ENCODE measurements at places on chromosomes 6 and 20.

GRCh38 chr6:169895000-169895759 is 143.8 kb downstream of the ERMARD start:
- no peak for DNase-seq

GRCh38 chr6:149445573-149445972 is 39.2 kb downstream of the ZC3H12D start:
- DNase-seq: no peak

GRCh38 chr6:3741477-3741871 is 10.0 kb downstream of the PXDC1 start:
- DNase-seq: no peak

DNA sequence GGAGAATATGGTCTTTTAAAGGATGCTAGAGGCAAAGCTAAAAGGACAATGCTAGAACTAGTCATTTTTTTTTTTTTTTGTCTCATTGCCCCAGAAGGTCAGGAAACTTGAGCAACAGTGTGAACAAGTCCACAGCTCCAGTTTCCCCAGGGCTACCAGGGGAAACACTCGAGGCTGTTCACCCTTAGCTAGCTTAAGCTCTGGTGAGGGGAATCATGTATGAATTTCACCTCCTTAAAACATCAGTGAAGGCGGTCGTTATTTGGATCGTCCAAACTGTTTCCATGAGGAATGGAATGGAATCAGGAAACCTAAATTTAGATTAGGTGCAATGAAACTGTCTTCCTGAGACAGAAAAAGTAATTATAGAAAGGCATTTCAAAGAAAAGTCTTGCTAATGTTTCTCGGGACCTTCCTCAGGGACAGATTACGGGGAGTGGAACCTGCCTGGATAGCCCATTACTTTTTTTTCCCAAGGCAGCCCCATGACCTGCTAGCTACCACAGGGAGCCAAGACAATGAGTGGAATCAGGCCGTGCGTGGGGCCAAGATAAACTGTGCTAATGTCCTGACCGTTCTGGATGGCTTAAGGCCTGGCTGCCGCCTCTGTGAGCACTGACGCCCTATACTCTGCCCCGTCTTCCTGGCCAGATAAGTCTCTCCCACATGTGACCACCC is 164.8 kb upstream of the SGK1 start:
- DNase-seq: no peak

GRCh38 chr6:47360388-47360787 is 50.7 kb upstream of the TNFRSF21 start:
- DNase-seq: no peak

DNA sequence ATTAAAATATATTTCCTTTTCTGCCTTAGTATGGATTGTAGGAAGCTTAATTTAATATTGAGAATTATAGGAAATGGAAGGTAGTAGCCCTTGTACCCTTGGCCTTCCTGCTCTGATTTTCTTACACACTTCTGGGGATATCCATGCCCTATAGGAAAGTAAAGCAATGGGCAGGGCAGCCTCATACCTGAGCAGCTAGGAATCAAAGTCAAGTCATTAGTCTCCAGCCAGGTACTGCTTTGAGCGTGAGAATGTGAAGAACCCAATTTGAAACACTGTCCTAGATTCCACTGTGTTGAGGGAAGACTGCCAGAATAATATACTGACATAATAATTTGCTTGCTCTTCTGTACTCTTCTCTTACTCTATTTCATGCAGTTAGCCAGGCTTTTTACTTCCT is 51.0 kb upstream of the L3MBTL3 start:
- no peak for DNase-seq

DNA sequence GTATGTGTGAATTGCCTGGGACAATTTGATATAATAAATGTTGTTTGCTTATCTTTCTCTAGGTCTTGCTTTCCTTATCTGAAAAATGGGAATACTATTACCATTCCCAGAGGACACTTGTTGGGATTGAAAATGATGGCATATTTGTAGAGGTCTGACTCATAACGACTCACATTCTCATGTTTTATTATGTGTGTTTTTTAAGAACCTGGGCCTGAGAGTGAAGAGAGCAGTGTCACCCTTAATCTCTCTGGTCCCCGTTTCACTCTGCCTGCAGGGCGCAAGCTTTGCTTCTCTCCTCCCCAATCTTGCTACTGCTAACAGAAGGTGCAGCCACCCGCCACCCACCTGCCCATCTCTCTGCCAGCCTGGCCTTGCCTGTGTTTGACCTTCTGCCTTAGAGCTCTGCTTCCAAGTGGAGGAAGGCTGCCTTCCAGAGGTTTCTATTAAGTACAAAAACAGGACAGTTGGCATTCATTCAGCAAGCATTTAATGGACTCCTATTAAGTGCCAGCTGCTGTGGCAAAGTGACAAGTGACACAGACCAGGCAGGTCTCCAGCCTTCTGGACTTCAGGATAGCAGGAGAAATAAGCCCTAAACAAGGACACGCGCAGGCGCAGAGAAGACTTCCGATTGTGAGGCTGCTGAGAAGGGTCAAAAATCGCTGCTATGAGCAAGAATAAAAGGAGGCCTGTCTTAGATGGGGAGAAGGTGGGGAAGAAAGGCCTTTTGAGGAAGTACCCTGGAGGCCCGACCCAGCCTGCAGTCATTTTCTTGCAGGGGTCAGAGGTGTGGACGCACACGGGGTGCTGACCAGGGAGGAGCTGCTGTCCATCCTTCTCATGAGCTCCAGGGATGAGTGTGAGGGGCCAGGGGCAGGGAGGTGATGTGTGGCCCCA is 112.5 kb downstream of the JPH2 start:
- DNase-seq: peak; percentile 43

DNA sequence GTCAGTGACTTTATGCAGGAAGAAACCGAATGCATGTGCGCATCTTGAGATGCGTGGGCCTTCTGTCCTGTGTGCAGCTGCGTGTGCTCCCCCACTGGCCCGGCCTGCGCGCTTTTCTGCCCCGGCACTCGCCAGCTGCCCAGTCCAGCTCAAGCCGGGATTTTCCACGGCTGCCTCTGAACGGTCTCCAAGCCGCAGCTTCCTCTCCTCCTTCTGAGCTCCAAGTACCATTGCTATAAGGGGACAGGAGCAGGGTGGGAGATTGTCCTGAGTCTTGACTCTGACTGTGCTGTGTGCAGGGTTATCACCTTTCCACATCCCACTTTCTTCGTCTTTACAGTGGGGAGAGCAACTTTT is 302.8 kb downstream of the THBS2 start:
- DNase-seq: no peak

- no peak for DNase-seq
Measured at GRCh38 chr6:56293781-56294180, 46.4 kb upstream of the COL21A1 start.

- DNase-seq: no peak
Measured at GRCh38 chr20:53752971-53753879, 159.6 kb upstream of the ZNF217 start.

- no peak for DNase-seq
Measured at GRCh38 chr6:139498715-139499114, 124.3 kb upstream of the CITED2 start.

GRCh38 chr20:54170026-54170471 is 3.7 kb downstream of the CYP24A1 start:
- DNase-seq: no peak

GRCh38 chr20:57048027-57048869 is 218.2 kb downstream of the BMP7 start:
- no peak for DNase-seq

- no peak for DNase-seq
Measured at GRCh38 chr20:23255106-23255505, 95.5 kb upstream of the NXT1 start.

- DNase-seq: no peak
Measured at GRCh38 chr6:128251445-128252340, 268.7 kb downstream of the PTPRK start.

GRCh38 chr6:149060300-149060984 is 257.1 kb upstream of the TAB2 start:
- DNase-seq: peak; percentile 21

GRCh38 chr6:109178921-109179320 is 83.6 kb downstream of the CEP57L1 start:
- DNase-seq: no peak

DNA sequence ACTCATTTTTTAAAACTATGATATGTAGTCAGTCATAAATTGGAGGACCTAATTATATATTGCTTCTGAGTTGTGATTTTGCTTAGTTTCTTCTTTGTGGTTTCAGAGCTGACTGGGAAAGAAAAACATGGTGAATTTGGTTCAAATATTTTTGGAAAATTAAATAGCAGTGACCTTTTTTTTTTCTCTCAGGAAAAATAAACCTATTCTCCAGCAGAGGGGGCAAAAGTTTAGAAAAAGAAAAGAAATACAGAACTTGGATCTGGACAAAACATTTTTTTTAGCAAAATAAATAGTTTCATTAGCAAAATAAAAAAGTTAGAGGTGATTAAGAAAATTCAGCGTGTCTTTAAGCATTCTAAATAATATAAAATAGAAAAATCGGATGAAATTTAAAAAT is 10.2 kb downstream of the COL10A1 start:
- DNase-seq: no peak

GRCh38 chr20:38141204-38141888 is 23.7 kb downstream of the TGM2 start:
- DNase-seq: no peak

- no peak for DNase-seq
Measured at GRCh38 chr20:44701858-44702256, 13.3 kb upstream of the CCN5 start.

GRCh38 chr6:16388488-16388887 is 150.1 kb downstream of the GMPR start:
- no peak for DNase-seq

GRCh38 chr6:133899556-133899955 is 10.6 kb downstream of the TCF21 start:
- no peak for DNase-seq

DNA sequence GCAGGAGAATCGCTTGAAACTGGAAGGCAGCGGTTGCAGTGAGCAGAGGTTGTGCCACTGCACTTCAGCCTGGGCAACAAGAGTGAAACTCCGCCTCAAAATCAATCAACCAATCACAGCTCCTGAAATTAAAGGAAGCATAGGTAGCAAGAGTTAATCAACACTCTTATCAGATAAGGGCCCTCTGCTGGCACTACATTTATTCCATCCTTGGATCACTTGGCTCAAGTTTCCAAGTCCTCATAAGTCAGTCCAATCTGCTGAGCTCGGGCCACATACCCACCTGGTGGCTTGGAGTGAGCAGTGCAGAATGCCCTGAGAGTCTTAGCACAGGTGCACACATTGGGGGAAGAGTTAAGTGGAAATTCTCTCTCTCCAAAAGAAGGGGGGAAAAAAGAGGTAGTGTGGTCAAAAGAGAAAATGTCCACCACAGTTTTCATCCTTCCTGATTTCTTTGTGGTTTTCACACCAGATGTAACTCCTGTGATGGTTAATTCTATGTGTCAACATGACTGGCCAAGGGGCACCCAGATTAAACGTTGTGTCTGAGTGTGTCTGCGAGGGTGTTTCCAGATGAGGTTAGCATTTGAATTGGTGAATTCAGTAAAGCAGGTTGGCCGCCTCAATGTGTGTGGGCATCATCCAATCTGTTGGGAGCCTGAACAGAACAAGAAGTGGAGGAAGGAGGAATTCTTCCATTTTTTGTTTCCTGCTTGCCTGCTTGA is 14.2 kb upstream of the FAM8A1 start:
- DNase-seq: no peak

GRCh38 chr6:39005774-39006173 is 42.8 kb upstream of the GLP1R start:
- no peak for DNase-seq
